ENCODE measurements at places on chromosomes 6 and 20. TPM values are rescaled to one million over a fixed set of nuclear protein-coding genes. Genes with fewer than 3 reads are reported as not detected.

KIAA1755 gene
- 8.7 TPM for total RNA-seq

TSHZ2 gene
- 14.2 TPM for total RNA-seq

- no peak for DNase-seq
These were observed 131.7 kb upstream of the MLIP start for GRCh38 chr6:53979468-53980067.

- no peak for DNase-seq
These were observed 12.9 kb downstream of the ANKS1A start for GRCh38 chr6:34901930-34902329.

DNA sequence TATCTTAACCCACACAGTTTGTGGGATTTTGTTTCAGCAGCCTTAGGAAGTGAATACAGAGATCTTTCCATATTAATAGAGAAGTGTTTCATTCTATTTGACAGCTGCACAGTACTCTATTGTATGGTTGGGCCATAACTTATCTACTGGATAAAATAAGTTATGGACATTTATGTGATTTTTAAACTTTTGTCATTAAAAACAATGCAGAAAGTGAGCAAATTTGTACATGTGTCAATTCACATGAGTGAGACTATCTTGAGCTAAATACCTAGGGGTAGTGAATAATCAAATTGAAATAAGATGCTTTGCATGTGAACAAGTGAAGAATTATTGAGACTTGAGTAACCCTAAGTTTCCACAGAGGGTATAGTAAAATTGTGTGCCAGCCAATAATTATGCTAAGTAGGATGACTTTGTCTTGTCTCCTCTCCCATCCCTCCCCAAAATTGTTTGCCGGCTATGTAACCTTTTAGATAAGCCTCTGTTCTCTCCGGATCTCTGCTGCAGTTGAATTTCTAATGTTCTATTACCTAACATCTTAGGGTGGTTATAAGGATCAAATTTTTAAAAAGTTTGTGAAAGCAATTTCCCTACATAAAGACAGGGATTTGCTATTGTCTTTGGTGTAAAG lies 33.3 kb upstream of the TPBG start:
- DNase-seq = no peak

GRCh38 chr6:161586887-161587286 lies 313.0 kb upstream of the AGPAT4 start:
- no peak for DNase-seq
